Astrocyte of the spinal cord (primary cell): ENCODE measurements at places on chromosomes 6 and 20.

DNA sequence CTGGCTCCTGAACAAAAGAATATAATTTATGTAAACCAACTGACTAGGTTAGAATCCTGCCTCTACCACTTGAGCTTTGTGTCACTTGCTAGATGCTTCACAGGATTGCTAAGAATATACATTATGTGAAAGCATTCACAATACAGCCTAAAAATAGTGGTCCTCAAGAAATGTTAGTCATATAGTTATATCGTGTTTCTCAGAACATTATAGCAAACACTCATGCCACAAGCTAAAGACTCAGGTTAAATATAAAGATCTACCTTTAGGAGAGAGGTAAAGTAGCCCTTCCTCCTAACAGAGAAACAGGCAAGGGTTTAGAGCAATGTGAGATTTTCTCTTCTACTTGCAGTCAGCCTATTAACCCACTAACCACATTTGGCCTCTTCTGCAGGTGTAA is 17.8 kb upstream of the ALDH8A1 start:
- DNase-seq: no peak

GRCh38 chr6:168785720-168786511 is 344.9 kb downstream of the SMOC2 start:
- DNase-seq: no peak

- no peak for DNase-seq
Observed at GRCh38 chr6:43855247-43855646, 85.2 kb downstream of the VEGFA start.

DNA sequence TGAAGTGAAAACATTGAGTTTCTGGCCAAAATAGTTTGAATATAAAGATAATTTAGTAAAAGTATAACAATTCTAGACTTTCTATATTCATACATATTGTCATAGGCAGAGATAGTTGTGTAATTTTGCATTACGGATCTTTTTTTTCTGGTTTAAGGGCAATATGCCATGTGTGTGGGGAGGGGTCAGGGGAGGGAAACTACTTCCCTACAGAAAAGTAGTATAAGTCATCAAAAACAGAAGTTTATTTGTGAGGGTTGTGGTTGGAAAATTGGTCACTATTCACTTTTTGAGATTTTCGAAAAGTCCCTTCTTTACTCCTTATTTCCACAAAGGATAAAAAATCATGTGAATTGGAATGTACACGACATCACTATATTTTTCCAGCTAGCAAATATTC is 288.2 kb upstream of the PREP start:
- DNase-seq: no peak

GRCh38 chr6:35216412-35216732 is 2.6 kb downstream of the SCUBE3 start:
- DNase-seq: no peak

DNA sequence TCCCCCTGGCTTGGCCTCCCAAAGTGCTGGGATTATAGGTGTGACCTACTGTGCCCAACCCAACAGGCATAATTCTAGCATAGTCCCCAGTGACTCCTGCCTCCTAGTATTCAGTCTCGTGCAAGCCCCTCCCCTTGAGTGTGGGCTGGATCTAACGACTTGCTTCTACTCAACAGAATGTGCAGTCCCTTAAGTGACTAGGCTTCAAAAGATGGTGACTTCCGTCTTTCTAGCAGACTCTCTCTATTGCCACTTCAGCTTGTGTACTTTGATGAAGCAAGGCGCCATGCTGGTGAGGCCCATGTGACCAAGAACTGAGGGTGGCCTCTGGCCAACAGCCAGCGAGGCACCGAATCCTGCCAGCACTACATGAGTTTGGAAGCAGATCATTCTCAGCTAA is 109.6 kb upstream of the TRAF3IP2 start:
- DNase-seq: no peak

- peak; percentile 56 for DNase-seq
Observed at GRCh38 chr6:164108869-164109769, 694.6 kb downstream of the QKI start.

DNA sequence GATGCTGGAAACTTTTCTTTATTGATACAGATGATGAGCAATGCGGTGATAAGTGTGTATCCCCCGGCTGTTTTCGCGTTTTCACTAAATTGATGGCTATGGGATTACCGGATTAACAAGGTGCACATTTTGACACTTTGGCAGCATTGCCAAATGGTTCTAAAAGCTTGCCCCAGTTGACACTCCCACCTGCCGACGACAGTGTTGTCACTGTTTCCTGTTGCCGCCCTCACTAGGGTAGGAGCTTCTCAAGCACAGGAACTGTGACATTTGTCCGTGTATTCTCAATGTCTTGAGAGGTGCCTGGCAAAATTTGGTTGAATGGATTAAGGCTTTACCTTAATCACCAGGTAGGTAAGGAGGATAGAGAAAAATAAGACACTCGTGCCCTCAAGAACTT is 9.8 kb upstream of the MAPK13 start:
- DNase-seq: no peak

DNA sequence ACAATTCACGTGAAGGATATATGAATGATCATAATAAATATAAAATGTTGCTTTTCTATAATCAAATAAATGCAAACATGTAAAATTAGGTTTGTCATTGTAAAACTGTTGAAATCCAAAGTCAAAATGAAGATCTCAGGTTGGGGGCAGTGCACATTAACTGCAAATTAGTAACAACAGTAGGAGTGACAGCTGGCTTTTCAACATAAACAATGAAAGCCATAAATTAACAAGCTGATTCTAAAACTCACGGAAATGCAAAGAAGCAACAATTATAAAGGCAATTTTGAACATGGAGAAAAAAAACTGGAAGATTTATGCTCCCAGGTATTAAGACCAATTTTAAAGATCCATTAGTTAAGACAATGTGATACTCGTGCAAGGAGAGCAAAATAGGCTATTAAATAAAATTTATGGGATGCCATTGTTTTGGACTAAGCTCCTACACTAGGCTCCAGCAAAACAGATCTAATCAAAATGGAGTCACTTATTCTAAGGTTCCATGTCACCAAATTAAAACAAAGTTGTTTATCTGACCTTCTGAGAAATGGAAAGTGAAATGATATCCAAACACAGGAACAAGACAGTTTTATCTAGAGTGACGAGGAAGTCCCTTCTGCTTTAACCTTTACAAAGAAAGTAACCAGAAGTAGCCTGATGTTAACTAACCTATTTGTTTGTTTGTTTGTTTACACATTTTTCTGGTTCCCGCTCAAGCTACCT is 770.8 kb downstream of the EPHA7 start:
- no peak for DNase-seq

DNA sequence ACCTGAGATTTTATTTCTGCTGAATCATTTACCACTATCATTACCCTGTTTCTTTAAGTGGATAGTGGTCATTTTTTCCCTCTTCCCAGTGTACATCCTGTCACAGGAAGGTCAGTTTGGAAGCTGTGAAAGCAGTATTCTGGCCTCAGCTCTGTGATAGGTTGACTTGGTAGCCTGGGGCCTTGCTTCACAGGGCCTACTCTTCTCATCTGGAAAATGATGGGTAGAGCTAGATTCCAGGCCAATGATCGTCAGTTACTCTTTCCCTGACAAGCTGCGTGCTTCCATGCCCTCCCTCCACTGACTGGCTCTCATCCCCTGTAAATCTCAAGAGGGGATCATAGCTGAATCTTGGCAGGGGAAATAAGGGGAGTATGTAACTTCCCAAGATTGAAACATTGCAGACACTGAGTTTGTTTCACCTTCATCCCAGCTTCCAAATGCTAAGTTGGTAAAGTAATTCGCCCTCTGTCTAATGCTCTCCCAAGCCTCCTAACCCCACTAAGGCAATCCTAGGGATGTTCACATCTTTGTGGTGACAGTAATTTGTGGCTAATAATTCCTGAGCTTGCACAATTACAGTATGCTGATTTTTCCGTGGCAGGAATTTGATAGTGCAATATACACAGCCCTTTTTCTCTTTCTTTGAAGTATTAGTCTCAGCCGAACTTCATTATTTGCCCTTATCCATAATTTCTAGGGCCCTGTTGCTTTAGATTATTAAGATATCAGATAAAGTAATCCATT is 51.2 kb downstream of the VAPB start:
- no peak for DNase-seq

DNA sequence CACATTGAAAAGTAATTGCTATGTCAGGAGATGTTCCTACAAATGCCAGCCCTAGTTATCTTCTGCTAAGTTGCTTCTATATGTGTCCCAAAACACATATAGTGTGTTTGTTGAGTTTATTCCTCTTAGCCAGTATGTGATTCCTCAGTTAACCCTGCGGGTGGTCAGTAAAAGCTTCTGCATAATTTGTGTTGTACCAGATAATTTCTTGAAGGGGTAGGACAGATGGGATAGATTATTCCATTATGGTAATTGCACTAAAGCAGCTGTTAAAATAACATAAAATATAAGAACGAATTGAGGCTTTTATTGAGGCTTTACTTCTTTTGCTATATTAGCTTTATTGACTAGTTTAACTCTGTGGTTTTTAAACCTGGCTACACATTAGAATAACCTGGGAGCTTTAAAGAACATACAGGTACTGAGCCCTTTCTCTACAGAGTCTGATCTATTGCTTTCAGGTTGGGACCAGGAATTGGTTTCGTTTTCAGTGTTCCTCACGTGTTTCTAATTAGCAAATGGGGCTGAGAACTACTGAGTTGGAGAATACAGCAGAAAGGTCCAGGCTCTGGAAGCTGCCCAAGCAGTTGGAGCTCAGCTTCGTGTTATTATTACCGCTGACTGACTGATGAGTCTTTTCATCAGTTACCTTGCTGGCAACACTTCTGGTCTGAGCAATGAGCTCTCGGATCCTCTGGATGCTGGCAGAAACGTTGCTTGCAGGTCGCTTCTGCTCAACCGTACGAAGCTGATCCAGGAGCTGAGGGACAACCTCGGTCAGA is 56.9 kb downstream of the FAM229B start:
- peak; percentile 8 for DNase-seq

- no peak for DNase-seq
Observed at GRCh38 chr6:132490478-132491204, 22.3 kb downstream of the STX7 start.

GRCh38 chr6:158697811-158698210 is 48.0 kb downstream of the SYTL3 start:
- DNase-seq: peak; percentile 26

GRCh38 chr6:157755032-157755745 is 67.9 kb upstream of the SNX9 start:
- peak; percentile 57 for DNase-seq

GRCh38 chr6:139834232-139834631 is 459.8 kb upstream of the CITED2 start:
- DNase-seq: no peak

DNA sequence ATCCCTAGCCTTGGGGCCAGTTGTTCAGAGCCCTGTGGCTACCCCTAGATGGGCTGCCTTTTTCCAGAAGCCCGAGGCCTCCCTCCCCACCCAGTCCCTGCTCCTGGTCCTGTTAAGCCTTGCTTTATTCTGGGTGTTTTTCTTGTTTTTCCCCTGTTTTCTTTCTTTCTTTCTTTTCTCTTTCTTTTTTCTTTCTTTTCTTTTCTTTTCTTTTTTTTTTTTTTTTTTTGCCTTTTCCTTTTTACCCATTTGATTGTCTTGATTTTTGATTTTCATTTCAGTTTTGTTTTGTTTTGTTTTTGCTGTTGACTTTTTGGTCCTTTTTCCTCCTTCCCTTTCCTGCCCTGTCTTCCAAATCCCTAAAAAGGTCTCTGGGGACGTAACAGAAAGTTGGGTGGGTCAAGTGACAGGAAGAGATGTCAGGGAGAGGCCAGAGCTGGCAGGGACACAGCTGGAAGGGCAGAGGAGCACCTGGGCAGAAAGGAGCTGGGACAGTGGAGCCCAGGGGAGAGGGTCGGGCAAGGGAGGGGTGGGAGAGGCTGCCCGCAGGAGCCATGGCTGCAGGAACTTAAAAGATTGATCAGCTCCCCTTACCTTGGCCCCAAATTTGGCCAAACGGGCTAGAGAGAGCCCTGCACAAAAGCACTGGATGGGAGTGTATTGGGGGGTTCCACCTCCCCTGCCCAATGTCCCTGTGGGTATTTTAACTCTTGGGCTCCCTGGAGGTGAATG is 27.6 kb downstream of the MYH7B start:
- DNase-seq: no peak

- DNase-seq: no peak
Observed at GRCh38 chr20:25525295-25525694, 60.0 kb downstream of the NINL start.

DNA sequence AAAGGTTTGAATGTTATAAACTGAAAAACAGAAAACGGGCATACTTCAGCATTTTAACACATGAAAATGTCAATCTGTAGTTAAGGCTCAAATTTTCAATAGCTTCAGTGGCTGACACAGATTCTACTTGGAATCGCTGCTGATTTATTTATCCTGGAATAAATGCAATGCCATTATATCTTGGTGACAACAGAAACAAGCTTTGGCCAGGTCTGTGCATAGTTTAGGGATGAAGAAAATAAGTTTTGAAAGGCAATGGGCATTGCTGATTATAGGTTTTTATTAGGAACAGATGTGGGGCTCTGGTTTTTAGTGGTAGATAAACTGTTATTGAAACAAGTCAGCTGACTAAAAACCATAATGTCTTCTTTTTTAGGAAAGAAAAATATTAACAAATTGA is 96.8 kb upstream of the SOX4 start:
- DNase-seq: no peak

GRCh38 chr6:31058128-31058894 is 48.0 kb downstream of the MUC22 start:
- peak; percentile 93 for DNase-seq
